PC-9 (cell line): ENCODE measurements at places on chromosomes 11 and 22. TPM values are rescaled to one million over a fixed set of nuclear protein-coding genes. Genes with fewer than 3 reads are reported as not detected.
A peak's percentile ranks its signal among the peaks of the same experiment; 100 is the strongest.

DNA sequence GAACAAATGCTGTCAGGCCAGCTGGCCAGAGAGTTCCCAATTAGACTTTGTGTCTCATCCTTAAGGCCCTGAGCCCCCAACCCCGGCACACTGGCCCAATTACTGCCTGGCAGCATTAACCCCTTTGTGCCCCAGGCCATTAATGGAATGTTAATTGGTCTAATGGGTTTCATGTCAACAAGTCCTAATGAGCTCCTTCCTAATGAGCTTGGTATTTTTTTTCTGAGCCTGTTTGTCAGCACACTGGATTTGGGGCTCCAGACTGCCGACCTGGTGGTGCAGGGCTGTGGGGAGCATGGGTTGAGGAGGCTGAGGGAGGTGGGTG is 148.8 kb downstream of the FEZ1 start:
- DNase-seq: no peak

DNA sequence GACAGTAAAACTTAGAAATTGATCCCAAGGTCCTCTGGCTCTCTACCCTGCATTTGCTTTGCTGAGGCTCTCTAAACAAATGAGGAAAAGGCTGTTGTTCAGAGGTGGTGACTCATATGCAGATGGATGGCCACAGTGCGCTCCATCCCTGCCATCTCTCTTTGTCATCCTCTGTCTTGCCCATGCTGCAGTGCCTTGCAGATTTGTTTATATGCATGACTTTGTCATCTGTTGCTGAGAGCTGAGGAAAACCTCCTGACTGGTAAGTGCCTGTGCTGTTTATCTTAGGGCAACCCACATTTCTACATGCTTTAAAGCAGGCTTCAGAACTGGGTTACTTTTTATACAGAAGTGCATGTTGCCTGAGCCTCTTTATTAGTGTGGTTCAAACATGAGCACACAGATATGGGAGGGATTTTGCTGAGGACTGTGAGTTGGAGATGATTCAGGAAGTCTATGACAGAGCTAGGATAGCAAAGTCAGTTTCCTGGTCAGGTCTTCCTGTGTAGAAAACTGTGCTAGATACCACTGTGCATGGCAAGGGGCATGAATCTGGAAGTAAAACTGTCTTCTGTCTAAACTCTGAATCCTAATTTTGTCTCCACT is 57.4 kb downstream of the JAM3 start:
- no peak for DNase-seq

DNA sequence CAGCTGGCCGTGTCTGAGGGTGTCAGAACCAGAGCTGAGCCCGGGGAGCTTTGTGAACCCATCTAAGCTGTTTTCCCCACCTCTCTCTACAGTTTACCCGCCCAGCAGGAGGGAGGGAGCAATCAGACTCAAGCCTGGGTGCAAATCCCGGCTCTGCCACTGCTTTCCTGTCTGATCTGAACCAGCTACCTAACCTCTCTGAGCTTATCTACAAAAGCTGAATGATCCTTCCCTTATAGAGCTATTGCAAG is 252 bp downstream of the APOL2 start:
- DNase-seq: no peak

GRCh38 chr22:45268167-45268957 is 16.4 kb upstream of the UPK3A start:
- no peak for DNase-seq

DNA sequence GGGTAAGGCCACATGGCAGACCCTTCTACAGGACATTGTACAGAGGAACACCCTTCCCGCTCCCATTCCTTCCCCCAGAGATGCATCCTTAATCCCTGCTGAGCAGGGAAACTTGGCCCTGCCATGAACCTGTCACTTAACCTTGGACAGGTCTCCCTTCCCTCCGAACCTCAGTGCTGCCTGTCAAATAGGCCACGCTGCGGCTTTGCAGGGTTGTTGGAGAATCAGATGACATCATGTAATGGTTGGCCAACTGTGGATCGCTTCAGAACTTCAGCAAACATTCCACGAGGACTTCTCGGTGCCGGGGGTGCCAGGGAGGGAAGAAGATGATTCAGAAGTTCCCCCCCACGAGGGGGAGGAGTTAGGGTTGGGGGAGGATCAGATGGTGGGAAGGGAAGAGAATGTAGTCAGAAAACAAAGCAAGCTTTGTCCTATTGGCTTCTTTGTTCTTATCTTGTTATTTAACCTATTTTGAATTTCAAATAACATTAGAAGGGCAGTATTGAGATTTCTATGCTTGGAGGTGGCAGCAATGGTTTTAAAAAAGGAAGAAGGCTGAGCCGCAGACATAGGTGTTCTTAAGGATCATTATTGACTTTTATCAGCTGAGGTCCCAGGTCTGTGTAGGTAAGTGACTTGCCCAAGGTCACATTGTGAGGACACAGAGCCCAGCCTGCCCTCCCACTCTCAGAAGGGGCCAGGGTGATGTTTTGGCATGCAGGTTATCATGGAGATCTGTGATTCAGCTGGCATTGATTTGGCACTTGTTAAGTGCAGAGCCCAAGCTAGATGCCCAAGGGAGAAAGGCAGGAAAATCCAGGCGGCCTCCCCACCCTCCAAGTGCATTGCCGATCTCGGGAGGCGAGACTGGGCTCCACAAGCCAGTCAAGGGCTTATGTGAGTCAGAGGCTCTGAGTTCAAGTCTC is 3.1 kb downstream of the CDC42EP1 start:
- peak; percentile 88 for DNase-seq

- no peak for DNase-seq
Observed at GRCh38 chr22:43449205-43449830, 37.5 kb downstream of the MPPED1 start.

DNA sequence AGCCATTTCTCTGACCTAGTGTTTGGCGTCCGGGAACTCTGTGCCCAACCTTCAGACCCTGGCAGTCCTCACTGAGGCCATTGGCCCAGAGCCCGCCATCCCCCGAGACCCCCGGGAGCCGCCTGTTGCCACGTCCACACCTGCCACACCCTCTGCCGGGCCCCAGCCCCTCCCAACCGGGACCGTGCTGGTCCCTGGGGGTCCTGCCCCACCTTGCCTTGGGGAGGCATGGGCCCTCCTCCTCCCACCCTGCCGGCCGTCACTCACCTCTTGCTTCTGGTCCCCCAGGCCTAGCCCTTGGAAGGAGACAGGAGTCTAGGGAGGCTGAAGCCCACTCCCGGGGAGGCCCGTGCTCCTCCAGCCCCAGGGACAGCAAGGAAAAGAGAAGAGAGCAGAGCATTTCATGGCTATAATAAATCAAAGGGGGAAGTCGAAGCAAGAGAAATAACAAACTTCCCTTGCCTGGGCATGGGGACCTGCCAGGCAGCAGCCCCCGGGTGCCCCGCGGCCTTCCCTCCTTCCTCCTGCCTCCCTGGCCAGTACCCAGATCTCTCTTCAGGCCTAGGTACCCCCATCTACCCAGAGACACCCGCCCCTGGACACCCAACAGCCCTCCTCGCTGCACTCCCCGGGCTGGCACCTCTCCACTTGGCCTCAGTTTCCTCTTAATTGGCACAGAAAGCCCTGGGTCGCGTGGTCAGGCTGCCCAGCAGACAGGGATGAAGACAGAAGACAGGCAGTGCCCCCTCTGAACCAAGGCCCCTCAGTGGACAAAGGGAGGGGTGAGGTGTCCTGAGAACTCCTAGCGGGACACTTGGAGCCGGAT is 13.0 kb upstream of the SLC39A13 start:
- DNase-seq: no peak

- no peak for DNase-seq
Observed at GRCh38 chr11:65021003-65021402, 6.2 kb upstream of the SNX15 start.

DNA sequence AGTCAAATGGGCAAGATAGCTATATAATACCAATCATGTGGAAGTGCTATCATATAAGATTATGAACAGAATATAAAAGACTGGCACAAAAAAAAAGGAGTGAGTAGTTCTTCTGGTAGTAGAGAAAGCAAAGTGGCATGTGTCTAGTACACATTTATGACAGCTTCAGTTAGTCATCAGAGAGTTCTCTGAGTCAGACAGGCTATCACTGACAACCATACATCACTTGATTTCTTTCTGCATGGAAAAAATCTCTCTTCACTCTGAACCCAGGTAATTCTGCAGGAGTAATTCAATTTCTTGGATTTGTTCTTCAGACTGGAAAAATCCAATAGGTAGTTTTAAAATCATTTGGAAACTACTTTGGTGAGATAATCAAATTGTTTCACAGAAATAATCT is 286.8 kb upstream of the ANO3 start:
- no peak for DNase-seq

GRCh38 chr11:130711193-130711592 is 205.1 kb downstream of the SNX19 start:
- DNase-seq: no peak

- no peak for DNase-seq
Observed at GRCh38 chr22:22798232-22798616, 89.4 kb upstream of the IGLL5 start.

GRCh38 chr11:44189986-44190882 is 94.8 kb downstream of the EXT2 start:
- DNase-seq: no peak

- DNase-seq: no peak
Observed at GRCh38 chr11:111173221-111173620, 72.3 kb upstream of the POU2AF2 start.

GRCh38 chr11:106152013-106152412 is 74.6 kb downstream of the AASDHPPT start:
- no peak for DNase-seq

GRCh38 chr11:119872611-119873310 is 143.8 kb upstream of the NECTIN1 start:
- no peak for DNase-seq

GRCh38 chr11:41237382-41237781 is 222.1 kb downstream of the LRRC4C start:
- DNase-seq: no peak

- no peak for DNase-seq
Observed at GRCh38 chr22:25558341-25558740, 6.1 kb upstream of the GRK3 start.

DNA sequence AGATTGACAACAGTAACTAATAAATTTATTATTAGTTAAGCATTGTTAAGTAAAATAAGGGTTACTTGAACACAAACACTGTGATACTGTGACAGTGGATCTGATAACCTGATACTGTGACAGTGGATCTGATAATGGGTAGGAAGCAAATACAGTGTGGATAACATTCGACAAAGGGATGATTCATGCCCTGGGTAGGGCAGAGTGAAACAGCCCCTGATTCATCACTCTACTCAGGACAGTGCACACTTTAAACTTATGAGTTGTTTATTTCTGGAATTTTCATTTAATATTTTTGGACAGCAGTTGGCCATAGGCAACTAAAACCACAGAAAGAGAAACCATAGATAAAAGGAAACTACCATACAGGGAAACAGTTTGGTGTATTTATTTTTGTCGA is 60.8 kb upstream of the CTSC start:
- no peak for DNase-seq

- no peak for DNase-seq
Observed at GRCh38 chr11:131666006-131666405, 295.6 kb downstream of the NTM start.

GRCh38 chr22:30984317-30984716 is 15.3 kb downstream of the TUG1 start:
- DNase-seq: no peak

GRCh38 chr11:118126082-118126838 is 26.4 kb downstream of the SCN4B start:
- DNase-seq: no peak

- no peak for DNase-seq
Observed at GRCh38 chr22:46974077-46974476, 211.6 kb downstream of the TBC1D22A start.

- DNase-seq: no peak
Observed at GRCh38 chr11:35165030-35165422, 26.1 kb downstream of the CD44 start.

- no peak for DNase-seq
Observed at GRCh38 chr22:37157516-37158285, 8.0 kb upstream of the IL2RB start.

DNA sequence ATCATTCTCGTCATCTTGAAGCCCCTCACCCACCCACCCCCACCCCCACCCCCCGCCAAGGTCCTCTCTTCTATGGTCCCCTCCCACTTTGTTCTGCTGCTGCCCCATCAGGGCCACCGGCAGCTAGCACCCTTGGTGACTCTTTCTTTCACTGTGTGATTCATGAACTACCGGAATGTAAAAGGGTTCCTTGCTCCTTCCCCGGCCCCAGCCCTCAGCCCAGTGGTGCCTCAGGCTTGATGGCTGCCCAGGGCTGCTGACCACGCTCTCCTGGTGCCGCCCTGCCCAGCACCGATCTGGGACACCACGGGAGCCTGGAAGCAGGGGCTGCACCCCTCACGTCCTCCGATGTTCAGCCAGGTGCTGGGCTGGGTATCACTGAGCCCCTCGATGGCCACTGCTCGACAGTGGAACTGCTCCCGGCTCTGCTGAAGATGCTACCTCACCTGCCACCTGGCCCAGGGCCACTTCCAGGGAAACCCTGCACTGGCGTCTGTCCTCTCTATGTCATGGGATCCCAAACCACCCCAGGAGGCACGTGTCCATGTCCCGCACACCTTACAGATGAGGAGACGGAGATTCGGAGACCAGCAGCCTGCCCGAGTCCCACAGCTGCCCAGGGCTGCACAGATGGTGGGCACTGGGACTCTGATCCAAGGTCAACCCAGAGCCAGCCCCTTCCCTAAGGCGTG is 39.7 kb downstream of the IGLL5 start:
- DNase-seq: no peak

Gene EIF1AD
- 42.9 and 55.2 TPM in 2 replicates for total RNA-seq

Gene EMID1
- total RNA-seq: 1.1 and 3.1 TPM in 2 replicates

Gene JHY
- total RNA-seq: 4.6 and 6.2 TPM in 2 replicates

Gene ANO9
- 18.1 and 27.6 TPM in 2 replicates for total RNA-seq

Gene RFPL1
- total RNA-seq: not detected in 2 replicates

Gene OR5A1
- total RNA-seq: not detected in 2 replicates

Gene MPPED2
- not detected in 2 replicates for total RNA-seq

Gene SGSM1
- 0.08 and 0.48 TPM in 2 replicates for total RNA-seq

Gene APOBEC3H
- 1.5 and 2.5 TPM in 2 replicates for total RNA-seq
